ENCODE measurements at places on chromosomes 1 and 21. TPM values are rescaled to one million over a fixed set of nuclear protein-coding genes. Genes with fewer than 3 reads are reported as not detected.

DNA sequence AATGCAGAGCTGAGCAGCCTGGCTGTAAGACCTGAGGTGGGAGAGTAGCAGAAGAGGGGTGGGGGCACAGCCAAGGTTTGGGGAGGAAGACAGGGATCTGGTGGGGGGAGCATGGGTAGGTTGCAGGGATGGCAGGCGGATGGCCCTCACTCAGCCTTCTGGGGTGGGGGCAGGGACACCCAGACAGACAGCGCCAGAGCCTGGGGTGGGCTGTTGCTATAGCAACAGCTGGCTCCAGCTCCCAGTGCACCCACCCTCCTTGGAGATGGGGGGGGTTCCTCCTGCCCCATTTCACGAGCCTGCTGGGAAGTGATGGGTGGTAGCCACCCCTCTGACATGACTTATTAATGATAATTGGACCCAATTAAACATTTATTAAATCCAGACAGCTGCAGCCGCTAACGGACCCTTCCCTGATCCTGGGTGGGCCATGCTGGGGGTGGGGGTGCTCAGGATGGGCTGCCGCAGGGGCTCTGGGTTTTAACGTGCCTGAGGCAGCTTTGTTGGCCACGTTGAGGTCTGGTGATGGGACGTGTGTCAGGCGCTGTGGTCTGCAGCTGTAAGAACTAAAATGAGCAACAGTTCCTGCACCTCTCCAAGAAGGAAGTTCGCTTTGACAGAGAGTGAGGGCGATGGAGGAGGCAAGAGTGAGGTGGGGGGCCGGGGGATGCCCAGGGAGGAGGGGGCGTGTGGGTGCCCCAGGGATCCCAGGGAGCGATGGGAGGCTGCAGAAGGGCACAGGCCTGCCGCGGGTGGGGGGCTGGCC lies 19.4 kb downstream of the AGRN start:
- no peak for ATAC-seq

Gene ARHGAP29
- 2.4 TPM for total RNA-seq

Gene TDRKH
- 2.2 TPM for total RNA-seq

DNA sequence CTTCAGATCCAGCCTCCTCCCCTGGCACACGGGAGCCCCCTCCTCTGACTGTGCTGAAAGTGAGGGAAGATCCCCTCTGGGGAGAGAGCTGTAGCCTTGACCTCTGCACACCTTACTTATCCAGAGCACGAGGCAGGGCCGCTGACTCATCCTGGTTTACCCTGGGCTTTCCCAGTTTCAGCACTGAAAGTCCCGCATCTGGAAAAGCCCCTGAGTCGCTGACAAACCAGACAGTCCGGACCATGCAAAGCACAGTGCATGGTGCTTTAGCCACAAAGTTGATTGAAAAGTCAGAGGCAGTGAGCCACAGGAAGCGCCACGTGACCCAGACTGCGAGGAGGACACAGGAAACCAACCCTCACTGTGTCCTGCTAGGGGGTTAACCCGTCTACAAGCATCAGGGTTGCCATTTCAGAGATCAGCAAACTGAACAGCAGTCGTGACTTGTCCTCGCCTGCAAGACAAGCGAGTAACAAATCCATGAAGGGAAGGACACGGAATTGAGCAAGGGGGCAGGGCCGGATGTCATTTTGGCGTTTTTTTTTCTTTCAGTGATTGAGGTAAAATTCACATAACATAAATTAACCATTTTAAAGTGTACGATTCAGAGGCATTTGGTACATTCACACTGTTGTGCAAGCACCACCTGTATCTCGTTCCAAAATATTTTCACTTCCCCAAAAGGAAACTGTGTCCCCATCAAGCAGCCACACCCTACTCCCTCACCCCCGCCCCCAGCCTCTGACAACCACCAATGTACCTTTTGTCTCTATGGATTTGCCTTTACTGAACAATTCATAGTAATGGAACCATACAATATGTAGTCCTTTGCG lies 19.9 kb upstream of the IFNGR2 start:
- peak; percentile 77 for ATAC-seq

DNA sequence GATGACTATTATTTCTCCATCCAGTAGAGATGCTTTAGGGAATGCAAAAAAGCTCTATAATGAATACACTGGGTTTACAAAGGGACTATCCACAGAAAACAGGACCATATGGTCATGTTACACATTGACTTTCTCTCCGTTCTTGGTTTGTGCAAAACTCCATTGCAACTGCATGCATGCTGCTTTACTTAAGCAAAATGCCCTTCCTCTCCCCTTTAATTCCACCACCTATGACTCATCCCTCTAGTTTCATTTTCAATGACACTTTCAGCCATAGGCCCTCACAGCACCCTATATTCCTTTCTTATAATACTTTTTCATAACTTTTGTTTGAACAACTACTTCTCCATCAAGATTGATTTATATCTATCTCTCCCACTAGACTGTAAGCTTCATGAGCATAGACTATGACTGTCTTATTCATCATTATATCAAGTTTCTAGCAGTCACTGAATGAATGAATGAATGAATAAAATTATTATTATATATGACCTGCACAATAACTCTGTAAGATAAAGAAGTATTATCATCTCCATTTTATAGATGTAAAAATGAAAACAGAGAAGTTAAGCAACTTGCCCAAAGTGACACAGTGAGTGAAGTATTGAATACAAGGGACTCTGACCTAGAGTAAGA lies 248.9 kb downstream of the PLPP3 start:
- ATAC-seq: no peak

DNA sequence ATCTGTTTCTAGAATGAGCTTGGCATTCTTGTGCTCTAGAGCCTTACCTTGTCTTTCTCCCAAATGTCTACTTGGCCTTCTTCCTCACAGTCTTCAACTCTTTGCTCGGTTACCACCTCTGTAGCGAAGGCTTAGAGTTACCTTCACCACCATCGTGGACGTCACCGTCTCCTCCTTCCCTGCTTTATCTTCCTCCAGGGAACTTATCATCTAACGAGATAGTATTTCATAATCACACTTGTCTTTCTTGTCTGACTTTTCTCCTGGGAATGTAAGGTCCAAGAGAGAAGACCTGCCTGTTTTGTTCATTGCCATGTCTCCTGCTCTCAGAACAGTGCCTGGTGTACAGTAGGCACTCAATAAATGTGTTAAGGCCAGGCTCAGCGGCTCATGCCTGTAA lies 115.6 kb downstream of the GREM2 start:
- no peak for ATAC-seq

- peak; percentile 8 for ATAC-seq
These were observed 10.5 kb downstream of the BRINP2 start for GRCh38 chr1:177181280-177181630.

Gene LCE2B
- not detected for total RNA-seq

GRCh38 chr21:34080710-34081109 lies 7.3 kb downstream of the MRPS6 start:
- no peak for ATAC-seq

Gene GPR137B
- total RNA-seq: 3.8 TPM

Gene IQGAP3
- 11.8 TPM for total RNA-seq

DNA sequence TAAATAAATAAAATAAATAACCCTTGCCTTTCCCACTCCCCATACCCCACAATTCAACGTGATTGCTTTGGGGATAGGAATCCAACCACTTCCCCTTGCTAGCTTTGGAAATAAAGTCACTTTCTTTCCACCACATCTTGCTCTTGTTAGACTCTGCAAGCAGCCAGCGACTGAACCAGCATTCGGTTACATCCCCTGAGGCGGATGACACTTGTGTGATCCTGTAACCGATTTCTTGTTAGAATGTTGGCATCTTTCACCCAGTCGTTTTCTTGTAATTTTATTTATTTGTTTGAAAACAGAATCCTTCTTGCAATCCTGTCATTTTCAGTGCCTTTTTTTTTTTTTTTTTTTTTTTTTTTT lies 1.6 kb upstream of the IFNGR2 start:
- ATAC-seq: no peak

DNA sequence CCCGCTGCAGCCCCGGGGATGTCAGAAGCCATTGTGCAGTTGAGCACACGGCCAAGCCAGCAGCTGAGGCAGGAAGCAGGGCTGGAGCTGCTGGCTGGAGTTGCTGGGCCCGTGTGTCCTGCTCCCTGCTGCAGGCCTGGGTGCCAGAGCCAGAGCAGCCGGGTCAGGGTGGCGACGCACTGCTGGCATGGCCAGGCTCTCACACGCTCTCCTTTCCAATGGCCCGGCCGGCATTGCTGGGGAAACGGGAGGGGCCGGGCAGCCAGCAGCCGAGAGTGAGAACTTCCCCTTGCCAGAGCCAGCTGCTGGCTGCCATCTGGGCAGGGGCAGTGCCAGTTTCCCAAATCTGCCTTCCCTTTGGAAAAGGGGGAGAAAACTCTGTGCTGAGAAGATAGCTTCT lies 82.4 kb upstream of the PROX1 start:
- no peak for ATAC-seq

DNA sequence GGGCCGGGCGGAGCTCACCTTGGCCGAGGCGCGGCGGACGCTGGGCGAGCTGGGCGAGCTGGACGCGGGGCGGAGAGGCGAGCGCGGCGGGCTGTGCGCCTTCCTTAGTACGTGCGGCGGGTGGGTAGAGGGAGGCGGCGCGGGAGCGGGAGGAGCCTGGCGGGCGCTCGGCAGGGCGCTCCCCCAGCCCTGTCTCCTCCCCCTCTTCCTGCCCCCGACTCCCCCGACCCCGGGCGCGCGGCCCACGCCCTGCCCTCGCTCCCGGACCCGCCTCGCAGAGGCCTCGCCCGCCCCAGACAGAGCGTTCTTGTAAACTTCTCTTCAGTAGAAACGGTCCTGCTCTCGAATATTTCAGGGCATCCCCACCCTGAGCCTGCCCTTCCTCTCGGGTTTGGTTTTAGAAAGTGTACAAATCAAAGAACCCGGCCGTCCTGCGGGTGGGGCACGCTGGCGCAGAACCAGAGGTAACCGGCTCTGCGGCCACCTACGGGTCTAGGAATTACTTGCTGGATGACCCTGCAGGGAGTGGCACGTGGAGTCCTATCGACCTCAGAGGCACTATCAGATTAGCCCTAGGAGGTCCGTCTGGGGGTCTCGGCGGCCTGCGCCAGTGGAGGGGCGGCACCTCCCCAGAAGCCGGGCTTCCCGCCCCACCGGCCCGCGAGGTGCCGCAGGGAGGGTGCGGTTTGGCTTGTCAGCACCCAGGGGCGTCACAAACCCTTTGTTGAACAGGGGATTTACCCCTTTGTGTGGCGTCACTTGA lies at the start of gene S100A10:
S100A10 (minus strand) TSS at position 126 of the 763 bp plus-strand sequence. CDS start 7,629 bp downstream, outside the sequence.
- peak; percentile 70 for ATAC-seq

Gene KCNJ9
- not detected for total RNA-seq

GRCh38 chr21:14550135-14550534 lies 4.0 kb upstream of the SAMSN1 start:
- peak; percentile 35 for ATAC-seq

DNA sequence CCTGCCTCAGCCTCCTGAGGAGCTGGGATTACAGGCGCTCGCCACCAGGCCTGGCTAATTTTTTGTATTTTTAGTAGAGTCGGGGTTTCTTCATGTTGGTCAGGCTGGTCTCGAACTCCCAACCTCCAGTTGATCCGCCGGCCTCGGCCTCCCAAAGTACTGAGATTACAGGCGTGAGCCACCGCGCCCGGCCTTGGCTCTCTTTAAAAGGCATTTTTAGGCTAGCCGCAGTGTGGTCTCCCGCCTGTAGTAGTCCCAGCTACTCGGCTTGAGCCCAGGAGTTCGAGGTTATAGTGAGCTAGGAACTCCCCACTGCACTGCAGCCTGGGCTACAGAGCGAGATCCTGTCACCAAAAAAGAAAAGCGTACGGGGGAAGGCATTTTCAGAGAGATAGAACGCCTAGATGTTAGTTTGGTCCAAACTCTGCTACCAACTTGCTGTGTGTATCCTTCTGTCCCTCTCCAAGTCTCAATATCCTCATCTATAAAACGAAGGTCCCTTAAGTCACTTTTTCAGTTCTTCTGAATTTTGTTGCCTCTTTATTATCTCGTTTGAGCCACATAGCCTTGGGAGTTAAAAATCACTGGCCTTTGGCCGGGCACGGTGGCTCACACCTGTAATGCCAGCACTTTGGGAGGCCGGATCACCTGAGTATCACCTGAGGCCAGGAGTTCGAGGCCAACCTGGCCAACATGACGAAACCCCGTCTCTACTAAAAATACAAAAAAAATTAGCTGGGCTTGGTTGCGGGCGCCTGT lies 734 bp downstream of the MED18 start:
- peak; percentile 44 for ATAC-seq

GRCh38 chr1:45842786-45843185 lies 39.4 kb downstream of the MAST2 start:
- ATAC-seq: no peak

DNA sequence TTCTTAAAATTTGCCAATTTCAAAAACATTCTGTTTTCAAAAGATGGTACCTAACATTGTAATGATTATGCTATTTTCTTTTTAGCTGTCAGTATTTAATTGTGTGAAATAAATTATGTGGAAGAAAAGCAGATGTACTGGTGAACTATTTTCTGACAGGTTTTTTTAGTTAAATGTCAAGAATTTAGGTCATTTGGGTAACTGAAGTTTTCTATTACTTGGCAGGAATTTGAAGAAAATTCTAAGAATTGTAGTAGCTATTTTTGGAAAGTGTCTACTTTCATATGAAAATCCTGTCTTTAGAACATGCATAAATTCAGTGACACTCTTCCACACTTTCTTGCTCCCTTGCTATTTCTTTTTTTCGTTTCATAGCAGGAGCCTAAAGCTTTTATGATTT lies 28.5 kb upstream of the PTPRC start:
- ATAC-seq: no peak

GRCh38 chr1:38476111-38476849 lies 383.3 kb downstream of the RRAGC start:
- ATAC-seq: no peak

- ATAC-seq: no peak
These were observed 40.8 kb upstream of the EFHD2 start for GRCh38 chr1:15368888-15369287.

DNA sequence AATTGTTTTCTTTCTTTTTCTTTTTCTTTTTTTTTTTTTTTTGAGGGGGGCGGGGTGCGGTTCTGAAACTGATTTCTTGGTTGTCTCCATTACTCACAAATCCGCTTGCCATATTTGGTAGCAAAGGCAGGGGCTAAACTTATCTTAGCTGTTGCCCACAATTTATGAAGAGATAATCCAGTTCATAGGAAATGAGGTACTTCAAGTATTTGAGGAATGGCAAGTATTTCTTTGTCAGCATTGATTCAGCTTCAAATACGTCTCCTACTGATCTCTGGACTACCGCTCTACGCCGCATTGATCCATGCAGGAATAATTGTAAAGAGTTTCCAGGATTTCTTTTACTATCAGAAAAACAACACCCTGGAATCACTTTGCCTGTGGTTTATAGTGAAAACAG lies 289.2 kb upstream of the DPYD start:
- ATAC-seq: no peak

GRCh38 chr1:242523719-242524570 lies 552 bp downstream of the PLD5 start:
- peak; percentile 44 for ATAC-seq

Gene PRKAA2
- total RNA-seq: 0.44 TPM

DNA sequence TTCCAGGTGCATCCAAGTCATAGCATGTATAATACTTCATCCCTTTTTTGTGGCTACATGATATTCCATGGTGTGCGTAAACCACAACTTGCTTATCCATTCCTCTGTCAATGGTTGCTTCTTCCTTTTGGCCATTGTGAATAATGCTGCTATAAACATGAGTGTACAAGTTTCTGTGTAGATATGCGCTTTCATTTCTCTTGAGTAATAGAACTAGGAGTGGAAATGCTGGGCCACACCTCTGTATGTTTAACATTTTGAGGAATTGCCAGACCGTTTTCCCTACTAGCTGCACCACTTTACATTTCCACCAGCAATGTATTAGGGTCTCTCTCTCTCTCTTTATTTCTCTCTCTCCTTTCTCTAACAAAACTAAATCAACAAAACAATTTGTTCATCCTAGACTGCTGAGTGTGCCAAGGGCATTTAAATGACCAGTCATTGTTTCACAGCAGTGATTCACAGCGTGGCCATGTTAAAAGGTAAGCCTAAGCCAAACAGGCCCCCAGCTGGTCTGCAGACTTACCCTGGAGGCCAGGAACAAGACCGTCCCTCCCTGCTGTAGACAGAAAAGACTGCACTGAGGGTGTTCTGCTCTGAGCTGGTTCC lies 53.2 kb upstream of the LYST start:
- ATAC-seq: peak; percentile 78
